Activated CD4-positive, alpha-beta T cell treated with anti-CD3 and anti-CD28 coated beads, Interleukin-2, amount 10 ng/mL, durations not matched to agents 24 days and 14 days (primary cell): ENCODE measurements at places on chromosomes 7 and 10. TPM values are rescaled to one million over a fixed set of nuclear protein-coding genes. Genes with fewer than 3 reads are reported as not detected.

Gene VIPR2
- total RNA-seq: 1.6 and 1.7 TPM in 2 replicates

DNA sequence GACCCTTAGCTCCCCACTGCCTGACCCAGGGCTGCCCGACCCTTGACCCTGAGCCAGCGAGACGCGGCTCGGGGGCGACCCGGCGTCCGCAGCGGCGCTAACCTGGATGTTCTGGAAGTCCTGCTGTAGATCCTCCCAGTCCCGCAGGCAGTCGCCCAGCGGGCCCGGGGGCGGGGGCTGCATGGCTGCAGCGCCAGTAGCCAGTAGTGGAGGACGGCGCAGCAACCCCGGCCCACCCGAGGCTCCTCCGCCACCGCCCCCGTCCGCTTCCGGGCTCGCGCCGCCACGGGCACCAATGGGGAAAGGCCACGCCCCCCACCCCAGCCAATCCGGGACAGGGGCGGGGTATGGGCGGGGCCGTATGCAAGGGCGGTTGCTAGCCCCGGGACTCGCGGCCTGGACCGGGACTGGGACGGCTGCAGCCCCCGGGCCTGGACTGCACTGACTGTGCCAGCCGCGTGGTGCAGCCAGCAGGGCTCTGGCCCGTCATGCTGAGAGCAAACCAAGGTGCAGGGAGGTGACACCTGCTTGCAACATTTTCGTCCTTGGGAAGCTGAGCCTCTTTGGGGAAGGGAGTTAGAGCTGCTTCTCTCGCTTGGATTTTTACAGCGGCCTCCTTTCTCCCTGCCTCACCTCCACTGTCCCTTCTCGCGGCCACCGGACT is at the start of gene TMEM120A:
Gene TMEM120A, minus strand, starts transcription at position 208 of the 664 bp plus-strand sequence. Its CDS starts 25 bp downstream, at position 183.
- no peaks in the 10 kb centered on the region for H3K27me3 ChIP-seq
- H3K36me3 ChIP-seq: peaks cover 26% of the 10 kb centered on the region
- peak within 1 kb of the TSS; percentile 81 for H3K4me3 ChIP-seq
- peak; percentile 99 for DNase-seq

Gene NPC1L1
- not detected in 2 replicates for total RNA-seq

GRCh38 chr7:36244429-36244828 is 91.4 kb downstream of the EEPD1 start:
- H3K4me3 ChIP-seq: no peak overlapping the region
- H3K27ac ChIP-seq: no peak overlapping the region
- no peaks in the 10 kb centered on the region for H3K36me3 ChIP-seq
- no peak for DNase-seq
- no peaks in the 10 kb centered on the region for H3K4me1 ChIP-seq
- no peaks in the 10 kb centered on the region for H3K27me3 ChIP-seq

GRCh38 chr7:66050990-66051448 is 24.6 kb upstream of the ASL start:
- H3K36me3 ChIP-seq: no peaks in the 10 kb centered on the region
- no peak overlapping the region for H3K4me3 ChIP-seq
- H3K27me3 ChIP-seq: no peaks in the 10 kb centered on the region
- no peak overlapping the region for H3K27ac ChIP-seq
- no peak for DNase-seq
- H3K4me1 ChIP-seq: peaks cover 2% of the 10 kb centered on the region

GRCh38 chr7:18086165-18087025 is 58.7 kb upstream of the PRPS1L1 start:
- no peak overlapping the region for H3K27ac ChIP-seq
- no peaks in the 10 kb centered on the region for H3K36me3 ChIP-seq
- peak overlapping the region; percentile 65 for H3K4me3 ChIP-seq
- no peaks in the 10 kb centered on the region for H3K4me1 ChIP-seq

GRCh38 chr10:104121485-104122224 is at the start of gene SFR1:
Gene SFR1, plus strand, starts transcription at chr10:104122171. Its CDS starts 13 bp downstream, at chr10:104122184.
- peak within 1 kb of the TSS; percentile 93 for H3K4me3 ChIP-seq
- peaks cover 34% of the 10 kb centered on the region for H3K4me1 ChIP-seq
- peak within 1 kb of the TSS; percentile 100 for H3K27ac ChIP-seq
- DNase-seq: peak; percentile 100
- peaks cover 15% of the 10 kb centered on the region for H3K36me3 ChIP-seq

GRCh38 chr7:79610748-79611304 is 157.4 kb upstream of the MAGI2 start:
- DNase-seq: no peak
- no peak overlapping the region for H3K4me3 ChIP-seq
- H3K27ac ChIP-seq: no peak overlapping the region

DNA sequence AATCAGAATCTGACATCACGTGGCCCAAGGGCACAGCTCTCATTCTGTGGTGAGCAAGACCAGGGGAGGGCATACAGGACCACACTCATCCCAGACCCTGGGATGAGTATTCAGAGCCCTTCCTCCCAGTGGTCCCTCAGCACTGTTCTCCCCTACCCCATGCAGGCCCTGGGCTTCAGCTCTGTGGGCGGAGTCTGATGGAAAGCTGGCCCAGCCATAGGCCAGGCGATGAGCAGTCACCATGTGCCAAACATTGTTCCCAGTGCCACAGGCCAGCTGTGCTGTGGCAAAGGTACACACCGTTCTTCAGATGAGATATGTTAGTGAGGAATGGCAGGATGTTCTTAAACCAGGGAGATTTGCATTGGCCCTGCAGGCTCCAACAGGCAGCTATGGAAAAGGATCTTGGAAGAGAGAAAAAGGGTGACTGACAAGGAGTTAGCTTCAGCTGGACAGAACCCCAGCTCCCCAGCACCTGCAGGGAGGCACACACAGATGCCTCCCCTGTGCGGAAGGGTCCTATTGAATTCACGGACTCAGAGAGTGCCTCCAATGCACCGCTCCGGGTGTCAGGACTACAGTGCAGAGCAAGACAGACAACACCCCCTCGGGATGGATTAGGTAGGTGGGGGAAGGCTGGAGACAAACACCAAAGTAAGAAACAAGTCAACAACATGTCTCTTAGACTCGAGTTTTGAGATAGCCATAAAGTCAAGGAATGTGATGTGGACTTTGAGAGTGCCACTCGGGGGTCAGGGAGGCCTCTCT is 596.0 kb upstream of the MGMT start:
- no peaks in the 10 kb centered on the region for H3K4me1 ChIP-seq
- H3K27me3 ChIP-seq: no peaks in the 10 kb centered on the region
- H3K27ac ChIP-seq: no peak overlapping the region
- DNase-seq: no peak

- H3K4me1 ChIP-seq: peaks cover 30% of the 10 kb centered on the region
- H3K4me3 ChIP-seq: no peak overlapping the region
- peak overlapping the region; percentile 35 for H3K27ac ChIP-seq
- peaks cover 5% of the 10 kb centered on the region for H3K27me3 ChIP-seq
- peaks cover 19% of the 10 kb centered on the region for H3K36me3 ChIP-seq
Observed at GRCh38 chr10:68899186-68899745, 1.8 kb upstream of the DDX50 start.

DNA sequence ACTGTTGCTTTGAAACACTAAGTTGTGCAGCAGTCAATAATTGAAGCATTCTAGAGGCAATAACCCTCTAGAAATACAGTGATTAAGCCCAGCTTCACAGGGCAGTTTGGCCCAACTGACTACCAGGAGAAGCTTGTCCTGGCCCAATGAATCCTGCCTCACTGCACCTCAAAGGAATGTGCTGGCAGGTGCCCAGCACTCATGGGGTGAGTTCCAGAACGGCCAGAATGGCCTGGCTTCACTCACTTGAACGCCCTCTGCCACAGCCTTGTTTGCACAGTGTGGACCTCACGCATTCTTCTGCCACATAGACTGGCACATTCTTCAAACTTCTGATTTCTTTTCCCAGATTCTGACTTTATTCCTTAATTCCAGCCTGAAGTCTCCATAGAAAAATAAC is 6.6 kb upstream of the ITIH2 start:
- H3K4me1 ChIP-seq: peaks cover 1% of the 10 kb centered on the region
- H3K36me3 ChIP-seq: peaks cover 3% of the 10 kb centered on the region
- H3K4me3 ChIP-seq: no peak overlapping the region
- DNase-seq: no peak
- H3K27ac ChIP-seq: no peak overlapping the region

DNA sequence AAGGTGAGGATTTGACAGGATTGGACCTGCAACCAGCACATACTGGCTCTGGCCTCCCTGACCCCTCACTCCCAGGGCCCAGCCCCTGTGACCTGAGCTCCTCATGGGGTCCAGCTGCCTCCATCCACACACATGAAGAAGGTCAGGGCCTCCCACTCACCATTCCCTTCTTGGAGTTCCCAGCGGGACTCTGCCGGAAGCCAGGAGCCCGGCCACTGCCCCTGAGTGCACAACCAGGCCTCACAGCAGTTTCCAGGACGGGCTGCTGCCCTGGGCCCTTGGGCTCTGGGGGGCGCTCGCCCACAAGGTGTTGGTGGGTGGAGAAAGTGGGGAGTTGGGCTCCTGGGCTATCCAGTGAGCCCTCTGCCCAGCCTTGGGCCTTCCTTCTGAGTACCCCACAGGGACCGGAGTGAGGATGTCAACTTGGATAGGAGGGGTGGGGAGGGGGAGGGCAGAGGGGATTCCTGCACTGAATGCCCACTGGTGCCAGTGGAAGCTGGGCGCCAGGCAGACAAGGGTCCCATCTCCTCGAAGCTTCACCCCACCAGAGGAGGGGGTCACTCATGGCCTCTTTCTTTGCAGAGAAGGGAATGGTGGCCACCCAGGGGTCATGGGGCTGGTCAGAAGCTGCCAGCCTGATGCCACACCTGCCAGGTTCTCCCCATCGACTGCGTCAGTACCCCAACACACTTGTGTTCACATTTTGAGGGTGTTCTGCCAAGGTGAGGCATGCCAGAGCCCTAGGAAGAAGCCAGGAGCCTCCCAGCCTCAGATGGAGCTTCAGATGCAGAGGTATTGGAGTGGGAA is 115.3 kb downstream of the PTPN20 start:
- H3K4me3 ChIP-seq: no peak overlapping the region
- no peak for DNase-seq
- no peaks in the 10 kb centered on the region for H3K27me3 ChIP-seq
- no peak overlapping the region for H3K27ac ChIP-seq
- no peaks in the 10 kb centered on the region for H3K36me3 ChIP-seq
